Activated CD8-positive, alpha-beta memory T cell treated with anti-CD3 and anti-CD28 coated beads for 24 hours (primary cell): ENCODE measurements at places on chromosomes 7 and 10.

DNA sequence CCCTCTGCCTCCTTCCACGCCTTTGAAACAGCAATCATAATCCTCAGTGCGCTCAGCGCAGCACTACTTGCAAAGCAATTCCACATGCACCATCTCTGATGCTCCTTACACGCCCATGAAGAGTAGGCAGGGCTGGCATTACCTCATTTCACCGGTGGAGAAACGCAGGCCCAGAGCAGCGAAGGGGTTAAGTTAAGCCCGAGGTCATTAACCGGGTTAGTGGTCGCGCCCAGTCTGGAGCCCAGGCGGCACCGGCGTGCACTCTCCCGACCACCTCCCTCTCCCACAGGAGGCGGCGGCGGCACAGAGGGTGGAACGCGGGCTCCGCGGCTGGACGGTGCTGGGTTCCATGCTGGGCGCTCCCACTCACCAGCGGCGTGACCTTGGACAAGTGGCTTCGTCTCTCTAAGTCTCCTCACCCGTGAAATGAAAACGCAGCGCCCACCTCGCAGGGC lies 515 bp downstream of the FASTK start:
- no peak for DNase-seq

DNA sequence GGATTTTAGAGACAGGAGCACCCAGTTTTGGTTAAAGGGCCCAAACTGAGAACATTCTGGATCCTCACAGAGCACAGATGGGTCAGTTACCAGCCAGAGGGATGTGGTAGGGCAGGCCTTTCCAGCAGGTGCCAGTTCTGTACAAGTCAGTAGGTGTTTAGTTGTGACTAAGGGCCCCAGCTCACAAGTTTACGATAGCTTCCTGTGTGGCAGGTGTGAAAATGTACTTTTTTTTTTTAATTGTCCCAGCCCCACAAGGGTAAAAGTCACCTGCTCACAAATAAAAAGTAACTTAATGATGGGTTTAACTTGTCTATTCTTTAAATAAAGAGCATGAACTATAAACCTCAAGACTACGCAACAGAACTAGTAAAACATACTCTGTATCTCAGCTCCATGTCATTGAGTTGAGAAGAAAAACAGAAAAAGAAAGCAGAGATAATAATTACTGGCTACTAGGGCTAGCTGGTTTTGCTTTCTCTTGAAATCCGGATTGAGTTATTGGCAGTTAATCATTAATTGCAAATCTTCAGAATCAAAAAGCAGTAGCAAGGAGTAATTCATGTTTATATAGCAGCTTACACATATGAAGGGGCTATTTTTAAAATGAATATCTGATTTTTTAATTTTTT lies 15.4 kb downstream of the NFE2L3 start:
- DNase-seq: no peak

- DNase-seq: no peak
These were observed 152.1 kb downstream of the GFRA1 start for GRCh38 chr10:116120688-116121455.

DNA sequence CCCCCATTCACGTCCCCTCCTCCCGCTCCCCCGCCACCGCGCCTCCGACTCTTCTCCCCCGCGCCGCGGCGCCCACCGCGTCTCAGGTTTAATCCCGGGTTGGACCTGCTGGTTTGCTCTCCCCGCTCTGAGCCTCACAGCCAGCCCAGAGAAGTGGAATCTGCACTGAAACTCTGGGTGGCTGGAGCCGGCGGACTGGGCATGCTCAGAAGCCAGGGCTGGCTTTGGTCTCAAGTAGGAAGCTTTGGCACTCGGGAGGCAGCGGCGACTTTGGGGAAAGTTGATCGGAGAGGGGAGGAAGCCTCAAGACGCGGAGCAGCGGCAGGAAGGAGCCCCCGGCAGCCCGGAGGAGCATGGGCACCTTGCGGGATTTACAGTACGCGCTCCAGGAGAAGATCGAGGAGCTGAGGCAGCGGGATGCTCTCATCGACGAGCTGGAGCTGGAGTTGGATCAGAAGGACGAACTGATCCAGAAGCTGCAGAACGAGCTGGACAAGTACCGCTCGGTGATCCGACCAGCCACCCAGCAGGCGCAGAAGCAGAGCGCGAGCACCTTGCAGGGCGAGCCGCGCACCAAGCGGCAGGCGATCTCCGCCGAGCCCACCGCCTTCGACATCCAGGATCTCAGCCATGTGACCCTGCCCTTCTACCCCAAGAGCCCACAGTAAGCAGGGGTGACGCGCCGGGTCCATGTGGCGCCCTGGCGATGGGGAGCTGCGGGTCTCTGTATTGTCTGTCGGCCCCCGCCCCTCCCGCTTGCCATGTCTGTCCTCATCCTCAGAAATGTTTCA lies at the start of gene PRKG1:
TSS of gene PRKG1 (plus strand) at position 250 of the 791 bp plus-strand sequence.
- DNase-seq: peak; percentile 55

DNA sequence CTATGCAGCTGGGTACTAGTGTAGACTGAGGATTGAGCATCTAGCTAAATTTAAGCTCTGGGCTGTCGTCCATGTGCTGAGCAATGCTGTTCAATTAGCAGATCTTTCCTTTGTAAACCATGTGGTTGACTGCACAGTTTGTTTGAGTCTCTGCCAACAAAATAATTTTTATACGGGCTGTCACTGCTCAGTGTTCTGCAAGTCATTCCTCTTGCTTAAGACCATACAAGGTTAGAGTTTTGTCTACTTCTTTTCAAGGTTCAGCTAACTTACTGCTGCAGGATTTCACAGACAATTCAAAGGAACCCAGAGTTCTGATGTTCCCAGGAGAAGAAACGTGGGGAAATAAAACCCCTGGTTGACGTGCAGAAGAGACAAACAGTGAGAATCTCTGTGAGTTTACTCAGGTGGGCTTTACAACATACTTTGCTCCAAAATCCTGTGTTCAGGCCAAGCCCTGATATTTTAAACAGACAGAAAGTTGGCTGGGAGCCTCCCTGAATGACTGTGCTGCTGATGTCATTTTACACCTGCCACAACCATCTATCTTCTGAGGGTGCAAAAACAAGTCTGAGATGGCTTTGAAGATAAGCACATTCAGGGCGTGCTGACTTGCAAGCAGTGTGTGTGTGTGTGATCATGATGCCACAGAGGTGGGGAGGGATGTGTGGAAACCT lies 177.1 kb upstream of the SVIL start:
- DNase-seq: no peak

GRCh38 chr7:159028508-159029401 lies 115.9 kb downstream of the VIPR2 start:
- peak; percentile 51 for DNase-seq

DNA sequence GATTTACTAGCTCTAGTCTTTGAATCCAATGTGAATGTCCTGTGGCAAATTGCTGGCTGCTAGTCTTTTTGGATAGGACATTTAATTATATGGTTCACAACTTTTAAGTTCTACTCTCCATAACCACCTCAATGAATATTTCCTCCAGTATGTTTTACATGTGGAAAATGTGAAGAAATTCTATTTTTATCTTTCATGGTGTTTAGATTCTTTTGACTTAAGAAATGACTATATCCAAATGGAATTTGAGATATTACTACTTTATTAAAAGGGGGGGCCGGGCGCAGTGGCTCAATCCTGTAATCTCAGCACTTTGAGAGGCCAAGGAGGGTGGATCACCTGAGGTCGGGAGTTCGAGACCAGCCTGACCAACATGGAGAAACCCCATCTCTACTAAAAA lies 202.0 kb downstream of the ARL4A start:
- DNase-seq: no peak

DNA sequence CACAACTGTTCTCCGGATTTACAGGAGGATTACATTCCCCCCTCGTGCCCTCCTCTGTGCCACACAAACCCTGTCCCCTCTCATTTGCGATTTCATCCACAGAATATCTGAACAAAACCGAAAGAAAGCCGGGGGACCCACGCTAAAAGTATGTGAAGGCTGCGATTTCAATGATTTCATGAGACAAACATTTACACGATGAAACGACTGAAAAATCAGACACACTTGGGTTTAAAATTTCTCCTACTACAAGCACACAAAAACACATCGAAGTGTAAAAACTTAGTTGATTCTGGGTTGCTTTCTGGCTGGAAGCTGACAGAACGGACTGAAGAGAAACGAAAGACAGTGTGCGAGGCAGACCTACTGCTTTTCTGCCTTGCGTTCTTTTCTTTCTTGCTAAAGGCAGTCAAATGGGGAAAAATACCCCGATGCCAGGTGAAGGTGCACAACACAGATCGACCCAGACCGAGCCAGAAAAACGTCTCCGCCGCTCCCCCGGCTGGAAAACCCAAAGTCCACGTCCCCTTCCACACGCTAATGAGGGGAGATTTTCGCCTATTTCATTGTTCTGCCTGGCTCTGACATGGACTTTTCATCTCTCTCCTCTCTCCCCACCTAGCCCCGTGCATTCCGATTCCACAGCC lies 1.2 kb downstream of the HIPK2 start:
- peak; percentile 71 for DNase-seq

GRCh38 chr10:11870461-11870780 lies 47.3 kb downstream of the PROSER2 start:
- DNase-seq: no peak

DNA sequence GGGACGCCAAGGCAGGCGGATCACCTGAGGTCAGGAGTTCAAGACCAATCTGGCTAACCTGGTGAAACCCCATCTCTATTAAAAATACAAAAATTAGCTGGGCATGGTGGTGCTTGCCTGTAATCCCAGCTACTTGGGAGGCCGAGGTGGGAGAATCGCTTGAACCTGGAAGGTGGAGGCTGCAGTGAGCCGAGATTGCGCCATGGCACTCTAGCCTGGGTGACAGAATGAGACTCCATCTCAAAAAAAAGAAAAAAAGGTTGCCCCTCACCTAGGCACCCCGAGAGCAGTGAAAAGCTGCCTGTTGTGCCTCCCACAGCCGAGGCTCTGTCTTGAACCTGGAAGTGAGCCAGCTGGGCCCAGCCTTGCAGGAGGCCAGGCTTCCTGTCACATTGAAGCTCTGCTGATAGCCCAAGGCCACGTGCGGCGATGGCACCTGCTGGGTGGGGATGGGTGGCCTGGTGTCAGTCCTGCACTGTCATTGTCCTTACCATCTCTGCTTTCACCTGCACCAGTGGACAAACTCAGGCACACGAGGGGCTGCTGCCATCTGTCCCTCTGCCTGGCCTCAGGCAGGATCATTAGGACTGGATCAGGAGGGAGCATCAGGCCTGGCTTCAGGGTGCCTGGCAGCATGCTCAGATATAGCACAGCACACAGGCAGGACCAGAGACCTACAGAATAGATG lies 37.8 kb downstream of the DNAJB12 start:
- DNase-seq: peak; percentile 78

- DNase-seq: no peak
These were observed 437.4 kb upstream of the GALNT17 start for GRCh38 chr7:70694434-70694970.

GRCh38 chr10:83929399-83929798 lies 209.9 kb upstream of the GHITM start:
- no peak for DNase-seq

GRCh38 chr10:132109341-132110110 lies 43.8 kb downstream of the JAKMIP3 start:
- DNase-seq: peak; percentile 17

DNA sequence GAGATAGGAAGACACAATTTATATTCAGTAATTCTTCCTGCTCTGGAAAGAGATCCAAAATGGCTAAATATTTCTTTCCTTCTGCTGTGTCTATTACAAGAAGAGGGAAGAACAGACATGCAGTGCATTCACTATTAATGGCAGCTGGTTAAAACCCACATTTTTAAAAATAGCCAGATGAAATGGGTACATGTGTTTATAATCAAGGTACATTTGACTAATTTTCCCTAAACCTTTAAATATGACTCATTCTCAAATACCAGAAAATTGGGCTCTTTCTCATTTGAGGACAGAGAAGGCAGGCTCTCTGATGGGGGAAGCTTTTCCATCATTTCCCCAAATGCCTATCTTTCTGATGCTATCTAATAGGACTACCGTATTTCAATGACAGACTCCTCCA lies 215.7 kb upstream of the HABP2 start:
- DNase-seq: no peak

DNA sequence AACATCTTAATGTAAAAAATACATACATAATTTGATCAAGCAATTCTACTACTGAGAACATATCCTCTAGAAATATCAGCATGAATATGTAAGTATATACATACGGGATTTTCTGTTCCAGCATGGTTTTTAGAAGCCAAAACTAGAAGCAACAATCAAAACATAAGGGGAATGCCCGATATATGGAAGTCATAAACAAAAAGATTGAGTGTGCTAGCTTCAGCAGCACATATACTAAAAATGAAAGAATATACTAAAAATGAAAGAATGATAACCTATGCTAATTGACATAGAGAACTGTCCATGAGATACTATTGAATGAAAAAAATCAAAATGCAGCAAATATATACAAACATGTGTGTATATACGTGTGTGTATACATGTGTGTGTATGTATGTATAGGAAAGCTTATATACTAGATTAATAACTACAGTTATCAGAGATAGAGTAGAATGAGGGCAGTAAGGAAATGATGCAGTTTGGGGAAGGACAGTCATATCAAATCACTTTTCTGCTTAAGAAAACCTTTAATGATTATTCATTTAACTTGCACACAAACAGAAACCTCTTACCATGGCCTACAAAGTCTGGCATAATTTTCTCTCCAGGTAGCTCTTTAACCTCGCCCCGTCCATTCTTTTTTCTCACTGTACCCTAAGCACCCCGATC lies 72.9 kb downstream of the NPY start:
- DNase-seq: no peak

GRCh38 chr10:129972145-129972965 lies 8.3 kb upstream of the EBF3 start:
- no peak for DNase-seq

GRCh38 chr7:18087687-18088078 lies 60.0 kb upstream of the PRPS1L1 start:
- no peak for DNase-seq

- no peak for DNase-seq
These were observed 173.4 kb downstream of the IMMP2L start for GRCh38 chr7:111388912-111389311.

DNA sequence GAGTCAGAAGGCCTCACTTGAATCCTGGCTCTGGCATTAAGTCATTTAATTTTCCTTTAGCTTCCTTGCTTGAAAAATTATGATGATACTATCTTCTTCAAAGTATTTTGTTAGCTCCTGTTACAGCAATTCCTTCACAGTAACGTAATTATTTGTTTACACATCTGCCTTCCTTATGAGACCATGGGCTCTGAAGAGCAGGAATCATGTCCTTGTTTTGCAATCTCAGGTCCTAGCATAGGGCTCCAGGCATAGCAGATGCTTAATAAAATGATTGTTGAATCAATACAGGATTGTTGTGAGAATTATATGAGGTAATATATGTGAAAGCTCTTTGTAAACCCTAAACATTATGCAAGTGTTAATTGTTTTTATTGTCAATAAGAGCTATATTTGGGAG lies 25.5 kb downstream of the KLHDC10 start:
- DNase-seq: no peak

DNA sequence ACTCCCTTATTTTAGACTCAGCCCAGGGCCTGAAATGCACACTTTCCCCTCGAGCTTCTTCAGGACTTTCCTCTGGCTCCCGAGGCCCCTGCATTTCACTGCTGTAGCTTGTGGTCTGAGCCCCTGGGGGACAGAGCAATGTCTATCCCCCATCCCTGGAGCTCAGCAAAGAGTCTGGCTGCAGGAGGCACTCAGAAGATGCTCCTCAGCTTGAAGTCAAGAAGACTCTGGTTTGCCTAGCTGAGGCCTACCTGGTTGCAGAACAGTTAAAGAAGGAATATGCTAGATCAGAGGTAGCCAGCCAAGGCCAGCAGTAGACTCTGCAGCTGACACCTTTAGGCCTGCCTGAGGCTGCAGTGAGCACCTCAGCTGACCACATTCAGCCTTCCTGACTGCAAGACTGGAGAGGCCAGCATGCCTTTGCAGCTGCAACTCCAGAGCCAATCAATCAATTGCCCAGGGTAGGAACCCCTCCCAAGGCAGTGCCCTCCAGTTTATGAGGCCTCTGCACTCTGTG lies 36.9 kb upstream of the IKZF1 start:
- peak; percentile 76 for DNase-seq

GRCh38 chr10:130112821-130113220 lies 2.2 kb upstream of the C10orf143 start:
- no peak for DNase-seq
